Activated CD8-positive, alpha-beta memory T cell treated with anti-CD3 and anti-CD28 coated beads, Interleukin-2, amount 10 ng/mL, durations not matched to agents 7 days and 5 days (primary cell): ENCODE measurements at places on chromosomes 16 and 17. TPM values are rescaled to one million over a fixed set of nuclear protein-coding genes. Genes with fewer than 3 reads are reported as not detected.

- H3K4me1 ChIP-seq: no peaks in the 10 kb centered on the region
- no peak for DNase-seq
- H3K27me3 ChIP-seq: no peaks in the 10 kb centered on the region
- no peak overlapping the region for H3K27ac ChIP-seq
- H3K4me3 ChIP-seq: no peak overlapping the region
These were observed 370.8 kb upstream of the ZFHX3 start for GRCh38 chr16:73418691-73419090.

The DBF4B gene
- 53.2 TPM for total RNA-seq

The POLR3K gene
- 40.4 TPM for total RNA-seq

- no peaks in the 10 kb centered on the region for H3K27me3 ChIP-seq
- no peaks in the 10 kb centered on the region for H3K36me3 ChIP-seq
- no peak for DNase-seq
- no peak overlapping the region for H3K4me3 ChIP-seq
- H3K27ac ChIP-seq: no peak overlapping the region
These were observed 70.7 kb downstream of the TEX14 start for GRCh38 chr17:58621174-58621573.

GRCh38 chr16:82301146-82301755 lies 131.2 kb upstream of the MPHOSPH6 start:
- DNase-seq: no peak
- H3K27ac ChIP-seq: no peak overlapping the region
- H3K36me3 ChIP-seq: no peaks in the 10 kb centered on the region
- H3K4me1 ChIP-seq: no peaks in the 10 kb centered on the region
- no peak overlapping the region for H3K4me3 ChIP-seq

DNA sequence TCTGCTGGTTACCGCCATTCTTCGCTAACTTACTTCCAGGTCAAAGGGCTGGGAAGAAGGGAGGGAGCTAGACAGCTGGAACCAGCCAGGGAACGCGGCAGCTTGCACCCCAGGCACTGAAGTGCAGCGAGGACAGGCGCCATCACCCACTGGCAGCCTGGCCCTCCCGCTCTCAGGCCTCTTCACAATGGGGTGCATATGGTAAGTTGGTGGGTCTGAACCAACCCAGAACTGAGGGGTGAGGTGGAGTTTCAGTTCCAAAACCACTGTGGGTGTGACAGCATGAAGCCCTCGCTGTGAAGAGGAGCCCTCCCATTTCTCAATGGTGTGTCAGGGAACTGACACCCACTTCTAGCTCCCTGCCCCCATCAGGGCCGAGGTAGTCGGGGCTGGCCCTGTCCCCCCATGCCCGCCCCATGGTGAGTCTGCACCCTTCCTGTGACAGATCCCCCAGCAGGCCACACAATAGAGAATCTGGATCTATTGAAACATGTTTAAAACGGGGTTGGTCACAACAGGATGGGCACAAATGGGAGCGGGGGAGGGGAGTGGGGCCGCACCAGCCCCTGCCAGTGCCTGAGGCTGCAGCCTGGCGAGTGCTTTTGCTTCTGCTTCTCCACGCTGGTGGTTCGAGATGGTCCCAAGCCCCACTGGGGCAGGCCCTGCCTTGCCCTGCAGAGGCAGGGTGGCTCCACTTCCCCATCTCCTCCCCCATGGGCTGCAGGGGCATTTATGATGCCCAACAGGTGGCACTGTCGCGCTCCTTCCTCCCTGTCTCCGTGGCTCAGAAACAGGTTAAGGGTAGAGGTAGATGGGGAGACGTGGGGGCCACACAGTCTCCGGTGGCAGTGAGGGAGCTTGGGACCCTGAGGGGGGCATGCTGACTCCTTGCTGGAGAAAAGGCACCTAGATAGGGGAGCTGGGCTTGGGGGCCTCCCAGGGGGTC lies 2.3 kb downstream of the LIMD2 start:
- peak overlapping the region; percentile 94 for H3K27ac ChIP-seq
- H3K27me3 ChIP-seq: no peaks in the 10 kb centered on the region
- H3K36me3 ChIP-seq: peaks cover 38% of the 10 kb centered on the region
- peaks cover 48% of the 10 kb centered on the region for H3K4me1 ChIP-seq
- peak; percentile 92 for DNase-seq

DNA sequence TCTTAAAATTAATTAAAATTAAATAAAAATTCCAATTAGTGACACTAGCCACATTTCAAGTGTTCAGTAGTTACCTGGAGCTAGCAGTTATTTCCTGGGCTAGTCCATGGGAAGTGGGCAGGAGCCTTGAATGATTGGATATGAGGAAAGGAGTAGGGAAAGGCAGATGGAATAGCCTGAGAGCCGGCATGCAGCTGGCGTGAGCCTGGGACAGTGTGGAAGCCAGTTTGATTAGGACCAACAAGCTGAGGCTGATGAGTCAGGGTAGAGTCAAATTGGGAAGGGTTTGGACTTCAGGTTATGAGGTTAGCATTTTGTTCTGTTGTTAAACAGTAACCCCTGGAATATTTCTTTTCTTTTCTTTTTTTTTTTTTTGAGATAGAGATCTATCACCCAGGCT lies 15.3 kb upstream of the GNA13 start:
- no peak for DNase-seq
- H3K36me3 ChIP-seq: no peaks in the 10 kb centered on the region
- no peak overlapping the region for H3K27ac ChIP-seq
- H3K27me3 ChIP-seq: peaks cover 8% of the 10 kb centered on the region
- no peaks in the 10 kb centered on the region for H3K4me1 ChIP-seq
